EL (cell line): ENCODE measurements at places on chromosomes 12 and 14.
A peak's percentile ranks its signal among the peaks of the same experiment; 100 is the strongest.

DNA sequence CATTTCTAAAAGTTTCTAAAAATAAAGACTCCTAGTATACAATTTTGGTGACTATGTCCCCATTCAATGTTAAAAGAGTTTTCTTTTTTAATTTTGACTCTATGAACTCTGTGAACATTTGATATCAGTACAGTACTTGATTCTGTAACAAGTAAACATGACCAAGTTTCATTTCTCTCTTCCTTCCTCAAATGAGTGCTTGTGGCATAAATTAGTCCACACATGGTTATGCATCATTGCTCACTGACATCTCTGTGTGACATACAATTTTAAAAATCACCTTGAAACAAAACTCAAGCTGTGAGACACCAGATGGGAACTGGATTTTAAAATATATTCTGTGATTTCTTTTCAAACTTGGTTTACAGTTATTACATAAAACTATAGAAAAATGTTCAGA lies 253.9 kb upstream of the MDGA2 start:
- no peak for DNase-seq

GRCh38 chr14:24873551-24873950 lies 176.4 kb downstream of the STXBP6 start:
- DNase-seq = no peak

DNA sequence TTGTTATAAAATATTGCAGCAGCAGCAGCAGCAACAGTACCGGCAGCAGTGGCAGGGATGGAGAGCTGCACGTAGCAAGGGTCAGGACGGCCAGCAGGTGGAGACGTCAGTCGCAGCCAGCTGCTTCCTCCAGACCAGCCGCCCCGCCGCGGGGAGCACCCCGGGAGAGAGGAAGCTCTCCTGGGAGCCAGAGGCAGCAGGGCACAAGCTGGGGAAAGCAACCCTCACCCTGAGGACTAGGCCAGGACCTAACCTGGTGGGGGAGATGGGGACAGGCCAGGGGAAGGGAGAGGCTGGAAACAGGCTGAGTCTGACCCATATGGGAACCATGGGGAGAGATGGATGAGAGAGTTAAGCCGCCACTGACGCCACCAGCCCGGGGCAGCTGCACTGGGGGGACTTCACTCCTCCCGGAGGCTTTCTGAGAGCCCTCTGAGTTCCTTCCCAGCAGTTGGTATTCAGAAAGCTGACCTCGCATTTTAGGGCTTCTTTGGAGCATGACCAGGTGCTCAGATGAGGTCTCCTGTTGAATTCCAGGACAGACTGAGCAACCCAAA lies 56.3 kb downstream of the SPTB start:
- peak; percentile 75 for DNase-seq

GRCh38 chr14:74952180-74952665 lies 3.2 kb downstream of the PGF start:
- no peak for DNase-seq

DNA sequence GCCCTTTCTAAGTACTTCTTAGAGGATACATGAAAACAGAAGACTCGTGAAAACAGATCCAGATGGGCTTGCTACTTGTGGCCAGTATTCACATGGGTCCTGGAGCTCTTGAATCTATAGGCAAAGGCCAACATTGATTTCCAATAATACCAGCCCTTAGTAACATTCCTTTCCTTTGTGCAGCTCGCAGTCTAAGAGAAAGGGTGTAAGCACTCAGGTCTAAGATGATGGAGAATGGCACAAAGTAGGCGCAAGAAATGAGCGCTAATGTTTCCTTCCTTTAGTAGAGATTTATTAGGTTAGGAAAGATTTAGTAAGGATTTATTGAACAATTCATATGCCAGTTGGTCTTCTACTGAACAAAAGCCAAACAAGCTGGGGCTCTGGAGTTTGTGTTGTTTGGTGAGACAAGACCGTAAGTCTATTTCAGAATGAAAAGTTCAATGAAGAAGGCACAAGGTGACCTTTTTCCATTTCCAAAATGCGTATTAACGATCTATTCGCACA lies 525 bp downstream of the RNU6-8 start:
- DNase-seq = peak; percentile 30

DNA sequence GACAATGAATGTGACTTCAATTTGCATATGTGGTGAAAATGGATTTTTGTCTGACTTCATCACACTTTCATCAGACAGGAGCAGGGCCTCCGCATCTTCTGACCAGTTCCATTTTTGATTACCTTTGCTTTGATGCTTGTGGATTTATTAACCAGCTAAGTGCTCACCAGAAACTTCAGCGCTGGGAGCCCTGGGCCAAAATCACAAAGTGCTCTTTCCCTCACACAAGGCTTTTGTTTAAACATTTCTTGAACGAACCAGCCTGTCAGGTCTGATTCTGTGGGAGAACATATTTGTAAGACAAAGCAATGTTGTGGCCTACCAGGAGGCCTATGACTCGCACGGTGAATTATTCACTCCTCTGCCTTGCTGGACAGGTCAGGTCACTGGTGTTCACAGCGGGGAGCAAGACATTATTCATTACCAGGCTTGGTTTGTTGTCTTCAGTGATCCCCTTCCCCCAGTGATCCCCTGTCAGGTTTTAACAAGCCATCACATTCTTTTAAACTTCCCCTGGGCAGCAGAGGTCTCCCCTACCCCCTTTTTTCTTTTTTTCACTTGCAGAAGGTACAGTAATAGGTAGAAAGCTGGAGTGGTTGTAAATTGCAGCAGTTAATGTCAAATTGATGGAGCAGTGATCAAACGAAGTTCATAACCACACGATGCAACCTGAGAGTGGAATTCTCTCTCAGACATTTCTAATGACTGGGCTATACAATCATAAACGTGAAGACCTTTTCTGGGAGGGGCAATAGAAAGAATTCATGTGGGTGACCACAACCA lies 167.5 kb upstream of the PRICKLE1 start:
- peak; percentile 94 for DNase-seq

GRCh38 chr12:103401421-103401820 lies 94.3 kb downstream of the C12orf42 start:
- peak; percentile 42 for DNase-seq

GRCh38 chr12:91632042-91632786 lies 449.6 kb upstream of the DCN start:
- no peak for DNase-seq

- no peak for DNase-seq
These were observed 15.2 kb downstream of the ERC1 start for GRCh38 chr12:1006255-1006654.

- no peak for DNase-seq
These were observed 66.0 kb upstream of the DYNC1H1 start for GRCh38 chr14:101898416-101898815.

GRCh38 chr14:95069547-95069946 lies 87.8 kb downstream of the DICER1 start:
- DNase-seq = no peak

DNA sequence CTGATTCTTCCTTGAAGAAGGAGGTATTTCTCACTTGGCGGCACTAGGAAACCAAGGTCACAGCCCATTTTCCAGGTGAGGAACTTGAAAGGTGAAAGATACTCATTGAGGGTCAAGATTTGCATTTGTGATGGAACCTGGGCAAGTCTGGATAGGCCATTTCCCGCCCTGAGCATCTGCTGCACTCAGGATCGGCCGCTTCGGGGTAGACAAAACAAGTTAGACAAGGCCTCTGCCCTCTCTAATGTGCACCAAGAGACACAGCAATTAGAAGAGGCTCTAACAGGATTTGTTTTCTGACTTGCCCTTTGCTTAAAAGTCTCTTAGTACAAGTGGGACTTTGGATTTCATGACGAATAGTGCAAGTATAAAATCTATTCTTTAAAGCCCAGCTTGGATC lies 167.2 kb downstream of the KTN1 start:
- no peak for DNase-seq

DNA sequence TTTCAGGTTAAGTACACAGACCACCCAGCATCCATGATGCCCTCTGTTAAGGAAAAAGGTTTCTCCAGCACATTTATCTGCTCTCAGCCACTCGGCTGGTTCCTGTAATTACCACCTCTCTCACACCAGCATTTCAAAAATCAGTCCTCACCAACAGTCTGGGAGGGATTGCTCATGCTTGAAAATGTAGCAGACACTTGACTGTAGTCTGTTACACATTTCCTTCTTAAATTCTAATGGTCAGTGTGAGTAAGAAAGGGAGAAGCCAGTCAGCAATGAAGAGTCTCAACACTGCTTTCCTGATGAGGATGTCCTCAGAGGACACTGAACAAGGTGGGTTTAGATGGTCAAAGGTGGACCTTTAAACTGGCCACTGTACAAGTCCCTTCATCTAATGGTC lies 6.0 kb downstream of the ZBTB39 start:
- DNase-seq = no peak

GRCh38 chr12:5988659-5989116 lies 43.6 kb upstream of the ANO2 start:
- peak; percentile 66 for DNase-seq

GRCh38 chr14:103765526-103765925 lies 49.9 kb downstream of the ZFYVE21 start:
- DNase-seq = no peak

DNA sequence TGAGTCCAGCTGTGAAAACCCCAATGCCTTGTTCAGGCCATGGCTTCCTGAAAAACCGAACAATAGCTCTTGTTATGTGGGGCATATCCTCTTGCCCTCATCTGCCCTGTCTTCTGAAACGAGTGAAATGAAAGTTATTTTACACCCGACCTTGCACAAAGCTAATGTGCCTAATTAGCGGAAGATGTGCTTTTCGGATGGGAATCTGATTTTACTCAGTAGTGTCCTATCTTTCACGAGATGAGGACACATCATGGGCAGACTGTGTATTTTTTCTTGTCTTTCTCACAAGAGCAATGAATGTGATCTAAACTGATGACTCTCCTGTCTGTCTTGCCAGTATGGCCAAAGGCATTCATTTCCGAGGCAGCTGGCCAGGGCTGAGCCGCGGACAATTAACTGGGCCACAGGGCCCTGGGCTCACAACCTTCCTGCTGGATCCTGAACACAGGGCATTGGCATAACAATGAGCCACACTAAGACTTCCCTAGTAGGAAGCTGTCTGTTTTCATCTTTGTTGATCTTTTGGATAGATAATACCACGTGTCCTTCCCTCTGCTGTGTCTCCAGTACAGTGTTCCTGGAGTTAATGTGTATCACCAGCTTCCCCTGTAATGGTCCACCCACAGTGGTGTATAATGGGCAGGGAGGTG lies 86.0 kb upstream of the HIF1A start:
- peak; percentile 77 for DNase-seq

- no peak for DNase-seq
These were observed 11.9 kb downstream of the CALM1 start for GRCh38 chr14:90408713-90409112.

DNA sequence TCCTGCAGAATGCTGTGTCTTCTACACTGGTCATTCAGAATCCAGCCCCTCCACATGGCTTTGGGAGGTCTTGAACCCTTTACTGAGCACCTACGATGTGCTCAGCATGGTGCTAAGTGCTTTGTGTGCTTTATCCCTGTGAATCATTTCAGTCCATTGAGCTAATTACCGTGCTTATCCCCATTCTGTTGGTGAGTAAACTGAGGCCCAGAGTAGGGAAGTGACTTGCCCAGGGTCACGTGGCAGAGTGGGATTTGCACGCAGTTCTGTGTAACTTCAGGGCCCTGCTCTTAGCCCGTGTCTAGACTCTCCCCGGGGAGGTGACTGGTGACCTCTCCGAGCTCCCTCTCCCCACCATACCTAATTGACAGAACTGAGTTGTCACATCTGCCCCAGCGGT lies 27.4 kb downstream of the MVK start:
- DNase-seq = no peak

- peak; percentile 99 for DNase-seq
These were observed 120.3 kb downstream of the FBXL14 start for GRCh38 chr12:1474041-1474573.
